ENCODE measurements at places on chromosomes 3 and 15.
A peak's percentile ranks its signal among the peaks of the same experiment; 100 is the strongest.

DNA sequence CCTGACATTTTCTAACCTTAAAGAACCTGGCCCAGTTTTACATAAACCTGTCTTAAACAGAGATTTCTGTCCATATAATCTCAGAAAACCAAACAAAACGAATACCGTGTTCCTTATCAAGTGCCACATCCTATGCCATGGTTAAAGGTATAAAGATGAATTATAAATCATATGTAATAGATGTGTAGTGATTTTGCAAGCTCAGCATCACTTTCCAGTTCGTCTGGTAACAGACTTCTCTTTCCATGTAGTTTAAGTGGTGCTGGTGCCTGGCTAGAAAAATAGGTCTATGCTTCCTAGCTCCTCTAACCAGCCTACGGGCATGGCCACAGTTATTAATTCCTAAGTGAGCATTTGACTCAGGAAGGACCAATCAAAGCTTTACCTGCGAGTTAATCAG is 3.4 kb upstream of the GRM7 start:
- no peaks in the 10 kb centered on the region for H3K4me1 ChIP-seq
- H3K4me3 ChIP-seq = no peak overlapping the region
- no peak for DNase-seq
- H3K27me3 ChIP-seq = peaks cover 39% of the 10 kb centered on the region
- no peaks in the 10 kb centered on the region for H3K36me3 ChIP-seq

DNA sequence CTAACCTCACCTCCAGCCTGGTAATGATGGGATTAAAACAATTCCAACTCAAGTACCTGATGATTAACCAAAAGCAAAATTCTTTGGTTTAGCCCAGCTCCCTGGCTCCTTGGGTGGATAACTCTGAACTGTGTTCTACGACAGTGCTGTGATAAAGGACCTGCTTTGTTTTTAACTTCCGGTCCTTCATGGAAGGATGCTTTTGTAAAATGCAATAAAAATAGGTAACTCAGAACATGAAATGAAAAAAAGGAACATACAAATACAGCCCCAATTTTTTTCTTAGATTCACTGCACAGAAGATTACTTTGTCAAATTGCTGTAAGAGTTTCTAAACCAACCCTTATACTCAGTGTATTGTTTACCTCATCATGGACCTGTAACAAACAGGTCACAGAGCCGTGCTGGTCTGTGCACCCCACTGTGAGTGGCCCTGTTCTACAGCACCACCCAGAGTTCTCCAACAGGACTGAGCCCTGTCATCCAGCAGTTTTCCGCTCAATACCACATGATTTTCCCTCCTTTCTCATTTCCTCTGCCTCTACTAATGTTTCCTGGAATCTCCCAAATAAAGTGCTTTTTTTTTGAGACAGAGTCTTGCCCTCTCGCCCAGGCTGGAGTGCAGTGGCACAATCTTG is 4.9 kb upstream of the PCYT1A start:
- no peaks in the 10 kb centered on the region for H3K27me3 ChIP-seq
- no peak overlapping the region for H3K4me3 ChIP-seq
- no peaks in the 10 kb centered on the region for H3K36me3 ChIP-seq
- H3K4me1 ChIP-seq = peaks cover 5% of the 10 kb centered on the region

DNA sequence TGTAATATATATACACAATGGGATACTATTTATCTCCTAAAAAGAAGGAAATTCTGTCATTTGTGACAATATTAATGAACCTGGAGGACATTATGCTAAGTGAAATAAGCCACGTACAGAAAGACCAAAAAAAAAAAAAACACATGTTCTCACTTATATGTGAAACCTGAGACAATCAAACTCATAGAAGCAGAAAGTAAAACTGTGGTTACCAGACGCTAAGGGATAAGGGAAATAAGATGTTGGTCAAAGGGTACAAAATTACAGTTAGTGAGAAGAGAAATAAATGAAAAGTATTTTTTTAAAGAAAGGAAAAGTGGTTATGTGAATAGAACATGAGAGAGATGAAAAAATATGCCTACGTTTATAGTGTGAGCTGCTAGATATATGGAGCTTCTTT is 101.1 kb downstream of the CPNE4 start:
- no peaks in the 10 kb centered on the region for H3K4me1 ChIP-seq
- no peak overlapping the region for H3K27ac ChIP-seq
- no peaks in the 10 kb centered on the region for H3K36me3 ChIP-seq
- no peaks in the 10 kb centered on the region for H3K27me3 ChIP-seq

- H3K4me1 ChIP-seq = no peaks in the 10 kb centered on the region
- no peak overlapping the region for H3K4me3 ChIP-seq
- no peaks in the 10 kb centered on the region for H3K36me3 ChIP-seq
- no peaks in the 10 kb centered on the region for H3K27me3 ChIP-seq
- DNase-seq = no peak
Measured at GRCh38 chr3:73950865-73951558, 326.3 kb upstream of the PDZRN3 start.

GRCh38 chr3:162719684-162720341 is 1223.2 kb downstream of the OTOL1 start:
- H3K27me3 ChIP-seq = no peaks in the 10 kb centered on the region
- DNase-seq = no peak
- H3K4me3 ChIP-seq = no peak overlapping the region
- H3K4me1 ChIP-seq = no peaks in the 10 kb centered on the region

GRCh38 chr15:39360452-39360851 is 220.4 kb upstream of the THBS1 start:
- peaks cover 7% of the 10 kb centered on the region for H3K4me1 ChIP-seq
- H3K36me3 ChIP-seq = no peaks in the 10 kb centered on the region

DNA sequence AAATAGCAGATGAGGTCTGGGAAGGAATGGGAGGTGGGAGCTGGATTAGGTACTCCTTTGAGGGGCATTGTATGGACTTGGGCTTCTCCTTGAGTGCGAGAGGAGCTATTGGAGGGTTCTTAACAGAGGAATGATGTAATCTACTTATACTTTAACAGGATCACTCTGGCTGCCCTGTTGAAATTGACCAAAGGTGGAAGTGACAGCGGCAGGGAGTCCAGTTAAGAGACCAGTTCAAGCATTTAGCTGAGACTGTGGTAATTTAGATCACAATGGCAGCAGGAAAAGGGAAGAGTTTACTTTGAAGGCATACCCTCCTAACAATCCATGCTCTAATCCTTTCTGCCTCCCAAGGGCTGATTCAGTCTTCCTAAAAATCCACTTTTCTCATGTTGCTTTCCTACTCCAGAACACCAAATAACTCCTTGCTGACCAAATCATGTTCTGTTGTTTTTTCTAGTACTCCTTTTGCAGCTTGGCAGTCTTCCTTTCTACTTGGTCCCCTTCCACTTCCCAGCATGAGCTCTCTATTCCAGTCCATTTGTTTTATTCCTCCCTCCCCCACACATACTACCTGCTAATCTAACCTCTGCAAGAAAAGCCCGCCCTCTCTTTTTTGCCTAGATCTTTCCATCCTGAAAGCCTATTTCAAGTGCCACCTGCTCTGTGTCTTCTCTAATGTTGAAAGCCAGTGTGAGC is 139.4 kb downstream of the NECTIN3 start:
- H3K36me3 ChIP-seq = no peaks in the 10 kb centered on the region
- no peaks in the 10 kb centered on the region for H3K27me3 ChIP-seq
- peaks cover 10% of the 10 kb centered on the region for H3K4me1 ChIP-seq
- DNase-seq = peak; percentile 8

DNA sequence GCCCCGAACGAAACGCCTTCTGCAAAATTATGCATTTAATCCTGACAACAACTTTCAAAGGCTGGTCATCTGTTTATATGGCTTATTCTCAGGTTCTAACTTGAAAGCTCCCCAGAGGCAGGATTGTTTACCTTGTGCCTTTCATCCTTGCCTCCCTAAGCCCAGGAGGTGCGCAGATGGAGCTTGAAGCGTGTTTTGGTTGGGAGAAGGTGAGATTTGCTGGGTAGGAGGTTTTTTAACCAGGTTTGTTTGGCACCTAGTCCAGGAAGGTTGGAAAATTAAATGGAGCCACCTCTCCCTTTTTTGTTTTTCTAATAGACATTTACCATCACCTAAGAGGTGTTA is 675 bp downstream of the TSEN2 start:
- peaks cover 26% of the 10 kb centered on the region for H3K4me1 ChIP-seq
- H3K4me3 ChIP-seq = peak overlapping the region; percentile 66
- no peak overlapping the region for H3K27ac ChIP-seq
- no peaks in the 10 kb centered on the region for H3K36me3 ChIP-seq
- no peak for DNase-seq
- H3K27me3 ChIP-seq = no peaks in the 10 kb centered on the region

GRCh38 chr3:138203938-138204337 is 16.8 kb downstream of the ARMC8 start:
- H3K4me3 ChIP-seq = no peak overlapping the region
- no peak for DNase-seq
- H3K27ac ChIP-seq = no peak overlapping the region
- H3K4me1 ChIP-seq = no peaks in the 10 kb centered on the region

All from thymus (tissue), 14 donors.